ENCODE measurements at places on chromosomes 3 and 15.

DNA sequence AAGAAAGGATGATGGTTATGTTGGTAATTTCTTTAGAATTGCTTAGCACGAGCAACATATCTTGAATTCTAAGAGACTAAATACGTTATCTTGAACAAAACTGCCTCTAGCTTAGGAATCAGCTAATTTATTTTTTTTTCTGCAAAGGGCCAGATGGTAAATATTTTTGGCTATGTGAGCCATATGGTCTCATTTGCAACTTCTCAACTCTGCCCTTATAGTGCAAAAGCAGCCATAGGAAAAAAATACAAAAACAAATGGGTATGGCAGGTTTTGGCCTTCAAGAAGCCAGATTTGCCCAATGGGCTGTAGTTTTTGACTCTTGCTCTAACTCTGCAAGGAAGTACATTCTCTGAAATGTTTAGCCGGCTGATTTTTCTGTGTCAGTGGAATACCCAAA, 11.9 kb downstream of the OXSM start:
- DNase-seq: no peak

DNA sequence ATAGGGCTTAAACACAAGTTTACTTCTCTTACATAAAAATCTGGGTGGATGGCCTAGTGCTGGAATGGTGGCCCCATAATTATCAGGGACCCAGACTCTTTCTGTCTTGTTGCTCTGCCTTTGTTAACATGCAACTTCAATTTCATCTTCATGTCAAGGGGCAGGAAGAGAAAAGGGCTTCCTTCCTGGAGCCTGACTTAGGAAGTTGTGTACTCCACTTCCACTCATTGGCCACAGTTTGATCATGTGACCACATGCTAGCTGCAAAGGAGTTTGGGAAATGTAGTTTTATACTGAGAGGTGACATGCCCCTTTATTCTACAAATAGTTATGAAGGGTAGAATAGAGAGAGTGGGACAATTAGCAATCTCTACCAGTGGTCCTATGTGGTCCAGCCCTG, 39.3 kb downstream of the RHCG start:
- DNase-seq: peak; percentile 29

DNA sequence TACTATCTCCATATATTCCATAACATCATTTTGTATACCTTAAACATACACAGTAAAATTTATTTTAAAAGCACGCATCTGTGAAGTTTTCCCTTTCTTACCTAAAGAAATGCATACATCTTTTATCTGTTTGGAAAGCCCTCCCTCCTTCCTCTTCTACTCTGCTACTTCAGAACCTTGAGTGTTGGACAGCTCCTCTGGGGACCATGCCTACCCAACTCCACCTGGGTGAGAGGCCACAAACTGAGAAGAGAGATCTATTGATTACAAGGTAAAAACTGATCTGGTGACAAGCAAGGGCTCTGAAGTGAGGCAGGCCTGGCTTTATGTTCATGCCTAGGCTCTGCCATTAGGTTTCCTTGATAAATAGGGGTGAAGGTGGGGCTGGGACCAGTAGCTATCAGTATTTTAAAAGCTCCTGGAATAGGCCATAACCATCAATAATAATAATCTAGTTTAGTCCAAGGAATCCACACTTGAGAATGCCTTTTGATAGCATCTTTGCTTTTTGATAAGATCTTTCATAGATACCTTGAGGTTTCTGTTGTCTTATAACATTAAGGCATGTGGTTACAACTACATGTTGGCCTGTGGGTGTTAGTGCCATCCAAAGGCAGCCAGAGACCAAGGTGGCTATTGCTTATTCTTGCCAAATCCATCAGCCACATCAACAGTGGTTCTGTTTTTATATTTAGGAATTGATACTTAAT, 148.8 kb downstream of the KCNMB2 start:
- DNase-seq: no peak

GRCh38 chr3:5343459-5343858, 156.0 kb downstream of the EDEM1 start:
- DNase-seq: no peak

DNA sequence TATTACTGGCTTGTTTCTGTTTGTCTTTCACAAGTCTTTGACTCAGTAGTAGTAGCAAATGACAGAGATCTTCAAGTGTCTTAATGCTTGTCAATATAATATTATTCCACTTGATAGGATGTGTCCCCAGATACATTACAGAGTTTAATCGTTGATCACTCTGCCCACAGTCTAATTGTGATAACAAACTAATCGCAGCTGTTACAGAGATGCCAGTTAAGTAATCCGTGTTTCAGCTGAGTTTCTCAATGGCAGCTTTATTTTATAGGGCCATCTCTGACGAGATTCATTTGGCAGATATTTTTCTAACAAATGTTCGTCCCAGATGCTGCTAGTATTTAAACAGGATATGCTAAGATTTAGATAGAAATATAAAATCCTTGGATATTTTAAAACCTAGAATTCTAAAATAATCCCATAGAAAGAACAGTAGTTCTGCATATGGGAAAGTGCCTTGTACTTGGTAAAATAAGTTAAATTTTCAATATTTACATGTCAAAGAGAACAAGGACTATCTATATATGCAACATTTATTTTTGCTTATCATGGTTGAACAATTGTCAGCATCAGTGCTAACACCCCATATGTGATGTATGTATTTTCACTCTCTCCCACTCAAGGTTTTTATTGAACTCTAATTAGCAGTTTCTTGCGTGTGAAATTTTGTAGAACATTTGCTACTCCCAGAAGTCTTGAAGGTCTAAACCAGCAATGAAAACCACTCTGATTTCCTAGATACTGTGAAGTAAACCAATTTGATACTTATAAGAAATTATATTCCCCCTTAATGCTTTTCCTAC, 185.5 kb downstream of the MBNL1 start:
- DNase-seq: no peak

DNA sequence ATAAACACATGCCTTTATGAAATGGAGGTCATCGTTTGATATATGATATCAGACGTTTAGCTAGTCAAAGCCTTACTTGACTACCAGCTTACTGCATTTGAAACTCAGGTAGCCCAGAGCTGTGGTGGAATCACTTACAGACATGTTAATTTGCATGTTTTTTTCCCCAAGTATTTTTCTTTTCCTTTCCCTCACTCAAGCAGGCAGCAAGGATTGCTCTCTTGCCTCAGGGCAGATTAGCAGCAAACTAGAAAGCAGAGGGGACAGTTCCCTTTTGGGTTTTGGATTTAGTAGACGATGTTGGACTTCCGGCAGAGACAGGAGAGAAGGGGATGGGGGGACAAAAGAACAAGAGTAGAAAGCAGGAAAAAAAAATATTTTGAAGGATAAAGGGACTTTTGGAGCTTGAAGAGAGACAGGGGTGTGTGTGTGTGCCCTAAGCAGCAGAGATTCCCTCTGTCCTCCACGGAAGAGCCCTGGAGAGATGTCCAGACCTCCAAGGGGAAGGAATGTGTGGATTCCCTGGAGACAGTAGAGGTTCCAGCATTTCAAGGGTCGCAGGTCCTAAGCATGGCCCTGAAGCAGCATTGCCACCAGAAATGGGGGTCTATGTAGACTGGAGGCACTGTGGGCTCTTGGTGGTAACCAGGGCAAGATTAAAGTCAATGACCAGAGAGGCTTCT, 86.8 kb upstream of the CADPS start:
- no peak for DNase-seq

DNA sequence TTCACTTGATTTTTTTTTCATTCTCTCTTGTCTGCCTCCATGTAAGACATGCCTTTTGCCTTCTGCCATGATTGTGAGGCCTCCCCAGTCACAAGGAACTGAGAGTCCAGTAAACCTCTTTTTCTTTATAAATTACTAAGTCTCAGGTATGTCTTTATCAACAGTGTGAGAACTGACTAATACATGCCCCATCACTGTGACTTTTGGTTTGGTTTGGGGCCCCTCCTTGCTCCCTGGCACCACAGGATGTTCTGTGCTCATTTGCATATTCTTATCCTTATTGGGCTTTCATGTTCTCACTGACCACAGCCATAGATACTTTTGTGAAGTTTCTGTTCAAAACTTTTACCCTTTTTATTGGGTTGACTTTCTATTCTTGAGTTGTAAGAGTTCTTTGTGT, 3.8 kb upstream of the PRR20G start:
- no peak for DNase-seq

GRCh38 chr15:45641999-45642932, 7.4 kb downstream of the SQOR start:
- DNase-seq: no peak

DNA sequence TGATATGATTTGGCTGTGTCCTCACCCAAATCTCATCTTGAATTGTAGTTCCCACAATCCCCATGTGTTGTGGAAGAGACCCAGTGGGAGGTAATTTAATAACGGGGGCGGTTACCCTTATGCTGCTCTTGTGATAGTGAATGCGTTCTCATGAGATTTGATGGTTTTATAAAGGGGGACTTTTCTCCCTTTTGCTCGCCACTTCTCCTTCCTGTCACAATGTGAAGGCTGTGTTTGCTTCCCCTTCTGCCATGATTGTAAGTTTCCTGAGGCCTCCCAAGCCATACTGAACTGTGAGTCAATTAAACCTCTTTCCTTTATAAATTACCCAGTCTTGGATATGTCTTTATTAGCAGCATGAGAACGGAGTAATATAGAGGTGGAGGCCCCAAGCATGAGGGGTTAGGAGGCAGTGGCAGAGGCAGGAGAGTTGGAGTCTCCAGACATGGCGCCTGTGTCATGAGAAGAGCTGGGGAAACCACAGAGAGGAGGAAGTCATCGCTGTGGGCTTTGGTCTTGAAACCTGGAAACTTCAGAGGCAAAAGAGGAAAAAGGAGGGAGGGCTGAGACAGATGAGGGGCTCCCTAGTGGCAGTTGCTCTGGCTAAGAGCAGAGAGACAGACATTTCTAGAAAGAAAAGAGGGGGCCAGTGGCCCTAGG, 107.8 kb upstream of the VEPH1 start:
- no peak for DNase-seq

- peak; percentile 31 for DNase-seq
Measured at GRCh38 chr15:71683411-71684274, 126.7 kb upstream of the NR2E3 start.

GRCh38 chr3:13065727-13066126, 7.5 kb downstream of the IQSEC1 start:
- DNase-seq: no peak

GRCh38 chr3:183584246-183584913, 28.9 kb upstream of the KLHL6 start:
- DNase-seq: no peak

DNA sequence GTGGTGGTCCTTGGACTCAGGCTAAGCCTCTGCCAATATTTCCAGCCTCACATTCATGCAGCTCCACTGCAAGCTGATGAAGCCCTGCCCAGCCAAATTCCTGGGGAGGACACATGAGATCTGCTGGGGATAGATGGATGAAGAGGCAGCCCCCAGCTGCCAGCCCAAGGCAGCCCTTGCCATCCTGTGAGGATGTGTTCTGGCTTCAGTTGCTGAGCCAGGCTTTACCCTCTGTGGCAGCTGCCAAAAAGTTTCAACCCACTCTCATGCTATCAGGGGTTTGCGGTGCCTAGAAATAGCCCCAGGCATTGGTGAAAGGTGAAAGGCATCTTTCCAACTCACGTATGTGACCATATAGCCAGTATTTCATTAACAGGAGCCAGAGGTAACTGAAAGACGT, 37.6 kb downstream of the C2CD4A start:
- no peak for DNase-seq

DNA sequence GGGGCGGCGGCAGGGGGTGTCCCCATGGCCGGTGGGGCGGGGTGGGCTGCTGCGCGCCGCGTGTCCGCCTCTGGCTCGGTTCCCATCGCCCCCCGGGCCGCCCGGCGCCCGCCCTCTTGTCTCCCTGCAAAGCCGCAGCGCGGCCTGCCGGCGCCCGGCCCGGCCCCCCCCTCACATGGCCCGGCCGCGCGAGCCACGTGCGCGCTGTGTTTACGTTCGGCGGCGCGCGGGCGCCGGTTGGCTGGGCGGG, 502 bp downstream of the NR1D2 start:
- no peak for DNase-seq

GRCh38 chr3:62724503-62724902, 150.7 kb downstream of the CADPS start:
- no peak for DNase-seq

GRCh38 chr15:32838338-32838737, 120.5 kb downstream of the GREM1 start:
- no peak for DNase-seq

- no peak for DNase-seq
Measured at GRCh38 chr15:81284256-81285031, 39.5 kb downstream of the STARD5 start.

DNA sequence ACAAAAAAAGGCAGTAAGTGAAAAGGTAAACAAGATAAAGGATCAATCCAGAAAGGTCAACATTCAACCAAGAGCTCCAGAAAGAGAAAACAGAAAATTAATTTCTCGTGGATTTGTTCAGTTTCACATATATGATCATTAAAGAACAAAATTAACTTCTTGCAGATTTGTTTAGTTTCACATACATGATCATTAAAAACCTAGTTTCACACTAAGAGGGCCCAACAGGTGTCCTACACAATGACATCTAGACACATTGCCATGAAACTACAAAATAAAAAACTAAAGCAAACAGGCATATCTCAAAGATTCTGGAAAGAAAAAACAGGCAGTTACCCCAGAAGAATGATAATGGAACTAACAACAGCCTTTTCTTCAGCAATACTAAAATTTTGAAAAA, 22.1 kb downstream of the PHC3 start:
- DNase-seq: no peak

DNA sequence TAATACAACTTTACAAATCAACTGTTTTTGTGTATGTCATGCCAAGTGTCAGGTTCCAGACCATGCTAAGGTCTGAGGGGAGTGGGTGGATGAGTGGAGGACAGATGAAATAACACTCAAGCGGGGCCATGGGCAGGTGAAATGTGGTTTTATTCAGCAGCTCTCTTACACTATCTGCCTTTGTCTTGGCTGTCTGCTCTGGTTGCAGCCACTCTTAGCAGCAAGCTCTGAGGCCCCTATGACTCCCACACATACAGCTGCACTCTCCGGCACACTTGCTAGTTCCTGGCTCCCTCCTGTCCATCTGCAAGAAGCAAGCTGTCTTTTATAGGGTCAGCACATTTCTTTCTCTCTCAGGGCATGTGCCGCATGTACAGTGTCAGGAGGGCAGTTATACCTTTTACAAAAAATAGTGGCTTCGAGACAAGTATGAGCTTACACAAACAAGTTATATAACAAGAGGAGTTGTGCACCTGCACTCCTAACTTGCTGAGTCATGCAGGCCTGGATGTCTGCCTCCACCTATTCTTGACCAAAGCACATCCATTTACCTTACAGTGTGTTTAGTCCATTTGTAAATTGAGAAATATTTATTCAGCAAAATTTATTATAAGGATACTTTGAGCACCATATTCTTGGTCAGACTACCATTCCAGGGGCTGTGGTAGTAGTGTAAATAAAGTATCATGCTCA, 683.7 kb upstream of the CBLB start:
- DNase-seq: no peak

GRCh38 chr3:52333869-52334557, 17.9 kb downstream of the DNAH1 start:
- no peak for DNase-seq

GRCh38 chr15:78937132-78937739, 7.6 kb downstream of the CTSH start:
- no peak for DNase-seq

GRCh38 chr3:108208831-108209230, 13.4 kb downstream of the IFT57 start:
- DNase-seq: no peak

Measured in HTR-8/SVneo (cell line).